ENCODE measurements at places on chromosomes 5 and 9. TPM values are rescaled to one million over a fixed set of nuclear protein-coding genes. Genes with fewer than 3 reads are reported as not detected.

Gene DNM1
- total RNA-seq: 112 TPM

Gene POU5F2
- total RNA-seq: 0.29 TPM

Gene VCAN
- 106 TPM for total RNA-seq

Gene PCDHGC5
- 1.9 TPM for total RNA-seq

DNA sequence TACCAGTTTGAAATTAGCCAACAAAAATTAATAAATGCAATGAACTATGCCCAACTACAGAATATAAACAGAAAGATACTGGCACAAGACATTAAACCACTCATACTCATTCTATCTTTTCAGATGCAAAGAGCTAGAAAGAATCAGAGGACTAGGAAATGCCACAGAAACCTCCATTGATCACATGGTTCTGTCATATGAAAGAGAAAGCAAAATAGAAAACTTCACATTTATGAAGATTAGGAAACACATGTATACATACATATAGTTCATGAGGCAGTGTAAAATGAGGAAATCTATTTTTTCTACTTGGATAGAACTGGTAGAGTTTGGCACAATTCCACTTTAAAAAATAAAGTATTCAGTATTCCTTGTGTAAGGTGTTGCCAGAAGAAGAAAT lies 275.1 kb upstream of the PTGER4 start:
- no peak overlapping the region for H3K27ac ChIP-seq
- H3K4me1 ChIP-seq: peaks cover 11% of the 10 kb centered on the region
- H3K27me3 ChIP-seq: peaks cover 28% of the 10 kb centered on the region
- H3K4me3 ChIP-seq: no peak overlapping the region
- DNase-seq: no peak
- no peaks in the 10 kb centered on the region for H3K36me3 ChIP-seq

DNA sequence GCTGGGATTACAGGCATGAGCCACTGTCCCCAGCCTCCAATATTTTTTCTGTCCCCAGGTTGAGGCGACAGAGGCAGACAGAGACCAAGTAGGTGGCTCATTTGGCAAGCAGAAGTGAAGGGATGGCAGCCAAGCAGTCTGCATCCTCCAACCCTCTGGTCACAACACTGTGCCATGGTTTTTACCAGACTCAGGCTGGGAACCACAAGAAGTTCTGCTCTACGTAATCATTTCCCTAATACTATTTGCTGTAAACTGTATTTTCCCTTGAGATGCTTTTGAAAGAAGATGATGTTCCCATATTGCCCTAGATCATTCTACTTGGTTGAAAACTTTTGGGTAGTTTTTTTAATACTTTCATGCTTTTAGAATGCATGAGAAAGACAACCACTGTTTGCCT lies 40.5 kb downstream of the PTTG1 start:
- no peak overlapping the region for H3K27ac ChIP-seq
- peaks cover 16% of the 10 kb centered on the region for H3K4me1 ChIP-seq
- H3K27me3 ChIP-seq: no peaks in the 10 kb centered on the region

DNA sequence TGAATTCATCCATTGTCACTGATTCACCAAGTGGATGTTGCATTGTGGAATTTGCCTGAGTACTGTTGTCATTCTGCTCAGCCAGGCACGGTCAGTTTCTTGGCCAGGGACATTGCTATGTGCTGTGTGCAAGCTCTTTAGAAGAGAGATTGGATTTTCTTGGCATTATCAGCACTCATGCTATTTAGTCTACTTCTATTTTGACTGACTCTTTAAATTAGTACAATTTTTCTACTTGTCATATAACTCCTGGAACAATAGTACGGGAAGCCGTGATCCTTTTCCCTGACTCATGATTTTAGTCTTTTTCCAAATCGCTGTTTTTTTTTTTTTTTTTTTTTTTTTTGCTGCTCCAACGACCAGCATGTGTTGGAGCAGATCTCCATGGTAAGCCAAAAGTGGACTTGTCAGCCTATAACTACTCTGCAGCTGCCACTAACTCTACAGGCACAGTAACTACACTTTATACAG lies 129.7 kb downstream of the CDC42SE2 start:
- H3K4me1 ChIP-seq: peaks cover 7% of the 10 kb centered on the region
- H3K36me3 ChIP-seq: peaks cover 45% of the 10 kb centered on the region
- H3K27me3 ChIP-seq: no peaks in the 10 kb centered on the region
- peak overlapping the region; percentile 36 for H3K27ac ChIP-seq
- no peak overlapping the region for H3K4me3 ChIP-seq
- no peak for DNase-seq

GRCh38 chr5:96961053-96961452 lies 25.2 kb downstream of the LNPEP start:
- DNase-seq: no peak
- no peak overlapping the region for H3K27ac ChIP-seq
- peaks cover 6% of the 10 kb centered on the region for H3K36me3 ChIP-seq
- peaks cover 30% of the 10 kb centered on the region for H3K4me1 ChIP-seq

GRCh38 chr9:3125602-3126405 lies 281.9 kb upstream of the PUM3 start:
- H3K27ac ChIP-seq: no peak overlapping the region
- H3K36me3 ChIP-seq: no peaks in the 10 kb centered on the region
- H3K27me3 ChIP-seq: no peaks in the 10 kb centered on the region
- DNase-seq: no peak
- H3K4me1 ChIP-seq: peaks cover 4% of the 10 kb centered on the region
- no peak overlapping the region for H3K4me3 ChIP-seq

DNA sequence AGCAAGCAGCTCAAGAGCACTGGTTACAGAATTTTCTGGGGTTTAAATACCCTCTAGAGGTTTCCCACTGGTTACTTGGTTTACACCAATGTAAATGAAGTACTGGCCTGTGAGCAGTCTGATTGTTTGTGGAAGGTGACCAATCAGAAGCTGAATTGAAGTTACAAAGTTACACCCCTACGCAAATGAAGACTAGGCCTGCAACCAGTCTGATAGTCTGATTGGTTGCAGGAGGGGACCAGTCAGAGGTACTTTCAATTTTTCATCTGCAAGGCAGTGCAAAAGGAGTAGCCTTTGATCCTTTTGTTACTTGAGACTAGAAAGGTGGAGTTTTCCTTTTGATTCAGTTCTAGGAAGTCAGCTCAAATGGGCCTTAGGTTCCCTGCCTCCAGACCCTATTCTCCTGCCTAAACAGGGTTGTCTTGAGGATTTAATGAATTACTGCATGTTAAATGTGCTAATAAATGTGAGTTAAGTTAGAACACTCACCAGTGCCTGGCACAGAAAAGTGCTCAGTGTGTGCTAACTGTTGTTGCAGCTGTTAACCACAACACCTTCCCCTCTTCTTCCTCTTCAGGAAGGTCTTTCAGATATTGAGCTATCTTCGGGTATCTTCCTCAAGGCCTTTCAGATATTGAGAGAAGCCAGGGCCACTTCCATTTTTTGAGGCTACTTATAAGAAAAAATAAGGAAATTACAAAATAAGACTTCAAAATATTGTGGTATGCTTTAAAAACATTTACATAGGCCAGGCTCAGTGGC lies 32.1 kb upstream of the CLINT1 start:
- H3K27ac ChIP-seq: no peak overlapping the region
- DNase-seq: no peak
- H3K36me3 ChIP-seq: no peaks in the 10 kb centered on the region
- no peak overlapping the region for H3K4me3 ChIP-seq

- no peak for DNase-seq
- peaks cover 22% of the 10 kb centered on the region for H3K4me1 ChIP-seq
- peaks cover 31% of the 10 kb centered on the region for H3K27me3 ChIP-seq
- H3K36me3 ChIP-seq: peaks cover 13% of the 10 kb centered on the region
- no peak overlapping the region for H3K27ac ChIP-seq
Observed at GRCh38 chr5:168796593-168797580, 217.7 kb upstream of the PANK3 start.

DNA sequence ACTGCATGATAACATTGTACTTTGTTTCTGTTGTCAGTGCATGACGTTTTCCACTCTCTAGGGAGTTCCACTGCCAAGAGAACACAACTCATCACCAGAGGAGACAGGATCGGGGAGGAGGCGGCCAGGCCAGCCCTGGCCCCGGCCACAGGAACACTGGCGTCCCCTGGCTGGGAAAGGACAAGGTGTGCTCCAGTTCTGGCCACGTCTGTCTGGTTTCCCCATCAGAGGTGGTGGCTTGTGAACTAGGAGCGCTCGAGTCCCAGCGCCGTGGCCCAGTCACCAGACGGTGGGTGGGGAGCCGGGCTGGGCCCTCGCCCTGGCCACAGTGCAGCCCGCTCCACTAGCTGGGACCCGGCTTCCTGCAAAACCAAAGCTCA lies 211.9 kb upstream of the IRX4 start:
- H3K4me1 ChIP-seq: peaks cover 4% of the 10 kb centered on the region
- DNase-seq: no peak
- no peaks in the 10 kb centered on the region for H3K36me3 ChIP-seq
- no peak overlapping the region for H3K4me3 ChIP-seq
- no peak overlapping the region for H3K27ac ChIP-seq

DNA sequence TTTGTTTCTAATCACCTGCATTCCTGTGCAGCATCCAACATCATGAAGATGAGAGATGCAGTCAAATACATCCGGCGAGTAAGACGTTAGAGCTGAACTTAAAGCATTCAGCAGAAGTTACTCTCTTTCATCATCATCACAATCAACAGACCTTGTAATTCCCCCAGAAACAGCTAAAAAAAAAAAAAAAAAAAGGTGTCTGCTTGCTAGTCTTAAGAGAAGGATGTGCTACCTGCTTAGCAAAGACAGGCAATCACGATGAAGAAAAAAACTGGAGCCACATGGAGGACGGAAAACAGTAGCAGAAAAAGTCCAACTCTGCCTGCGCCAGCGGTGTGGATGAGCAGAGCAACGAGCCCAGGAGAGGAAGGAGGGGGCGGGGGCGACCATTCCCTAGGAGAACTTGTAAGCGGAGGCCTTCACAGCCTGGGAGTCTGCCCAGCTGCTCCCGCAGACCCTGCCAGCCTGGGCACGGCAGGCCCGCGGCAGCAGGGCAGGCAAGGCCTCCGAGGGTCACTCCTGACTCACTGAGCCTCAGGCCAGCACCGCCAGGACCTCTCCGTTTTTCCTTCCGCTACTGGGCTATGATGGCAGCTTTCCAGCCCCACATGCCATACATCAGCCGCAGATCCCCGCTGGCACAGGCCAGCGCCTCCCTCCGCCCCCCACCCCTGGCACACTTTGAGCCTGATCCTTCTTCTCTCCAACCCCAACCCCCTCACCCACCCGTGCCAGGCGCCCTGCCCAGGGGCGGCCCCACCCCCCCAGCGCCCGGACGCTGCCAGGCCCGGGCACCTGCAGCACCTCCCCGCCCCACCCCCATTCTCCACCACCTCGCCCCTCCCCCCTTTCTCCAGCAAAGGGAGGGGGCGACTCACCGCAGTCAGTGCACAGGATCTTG lies 1.4 kb downstream of the NRG2 start:
- H3K4me1 ChIP-seq: peaks cover 9% of the 10 kb centered on the region
- peak overlapping the region; percentile 82 for H3K4me3 ChIP-seq
- H3K27me3 ChIP-seq: peaks cover 77% of the 10 kb centered on the region
- H3K27ac ChIP-seq: no peak overlapping the region

- H3K27ac ChIP-seq: no peak overlapping the region
- no peaks in the 10 kb centered on the region for H3K36me3 ChIP-seq
- DNase-seq: no peak
- no peaks in the 10 kb centered on the region for H3K4me1 ChIP-seq
- H3K4me3 ChIP-seq: no peak overlapping the region
- H3K27me3 ChIP-seq: peaks cover 34% of the 10 kb centered on the region
Observed at GRCh38 chr9:21392270-21392669, 7.1 kb upstream of the IFNA2 start.

GRCh38 chr5:856531-857425 lies 6.0 kb upstream of the ZDHHC11 start:
- H3K27me3 ChIP-seq: no peaks in the 10 kb centered on the region
- no peak for DNase-seq
- H3K4me3 ChIP-seq: no peak overlapping the region
- no peak overlapping the region for H3K27ac ChIP-seq
- H3K36me3 ChIP-seq: no peaks in the 10 kb centered on the region
- peaks cover 4% of the 10 kb centered on the region for H3K4me1 ChIP-seq

GRCh38 chr9:73011956-73012355 lies 59.1 kb upstream of the ALDH1A1 start:
- H3K4me1 ChIP-seq: no peaks in the 10 kb centered on the region
- H3K27me3 ChIP-seq: no peaks in the 10 kb centered on the region
- H3K36me3 ChIP-seq: no peaks in the 10 kb centered on the region
